NCI-H1417 treated with DMSO at 0.1 percent for 48 hours (cell line): ENCODE measurements at places on chromosomes 7 and 10.

GRCh38 chr10:28054228-28054860 lies 55.5 kb upstream of the ODAD2 start:
- no peak for DNase-seq

DNA sequence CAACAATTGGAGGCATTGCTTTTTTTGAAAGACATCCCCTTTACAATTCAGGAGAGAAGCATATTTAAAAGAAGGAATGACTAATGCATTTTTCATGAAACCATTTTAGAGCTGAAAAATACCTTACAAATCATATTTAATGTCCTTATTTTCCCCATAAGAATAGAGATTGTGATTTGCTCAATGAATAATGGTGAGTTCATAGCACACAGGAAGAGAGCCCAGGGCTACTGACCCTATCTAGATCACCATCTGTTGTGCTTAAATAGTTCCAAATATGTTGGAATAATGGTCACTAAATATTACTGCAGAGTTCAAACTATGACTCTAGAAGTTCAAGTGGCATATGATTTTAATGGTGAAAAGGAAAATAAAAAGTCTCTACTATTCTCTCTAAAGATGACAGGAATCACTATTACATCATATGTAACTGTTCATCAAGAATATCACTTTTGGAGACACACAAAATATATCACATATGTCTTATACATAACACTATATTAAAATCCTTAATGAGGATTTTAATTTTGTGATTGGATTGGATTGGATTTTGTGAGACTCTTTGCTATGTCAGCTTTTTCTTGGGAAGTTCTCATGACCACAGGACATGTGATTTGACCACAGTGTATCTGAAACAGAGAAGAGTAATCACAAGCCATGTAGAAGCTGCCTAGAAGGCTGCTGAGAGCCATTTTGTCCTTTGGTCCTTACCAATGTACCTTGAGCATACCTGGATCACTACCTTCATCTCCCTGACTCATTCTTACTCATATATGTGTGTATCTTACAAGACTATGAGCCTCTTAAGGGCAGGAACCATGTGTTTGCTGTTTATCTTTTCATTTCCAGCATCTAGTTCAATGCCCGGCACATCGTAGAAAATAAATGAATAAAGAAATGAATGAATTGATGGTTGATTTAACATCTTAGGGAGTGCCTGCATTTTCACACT lies 26.4 kb downstream of the SLC16A9 start:
- DNase-seq = no peak

DNA sequence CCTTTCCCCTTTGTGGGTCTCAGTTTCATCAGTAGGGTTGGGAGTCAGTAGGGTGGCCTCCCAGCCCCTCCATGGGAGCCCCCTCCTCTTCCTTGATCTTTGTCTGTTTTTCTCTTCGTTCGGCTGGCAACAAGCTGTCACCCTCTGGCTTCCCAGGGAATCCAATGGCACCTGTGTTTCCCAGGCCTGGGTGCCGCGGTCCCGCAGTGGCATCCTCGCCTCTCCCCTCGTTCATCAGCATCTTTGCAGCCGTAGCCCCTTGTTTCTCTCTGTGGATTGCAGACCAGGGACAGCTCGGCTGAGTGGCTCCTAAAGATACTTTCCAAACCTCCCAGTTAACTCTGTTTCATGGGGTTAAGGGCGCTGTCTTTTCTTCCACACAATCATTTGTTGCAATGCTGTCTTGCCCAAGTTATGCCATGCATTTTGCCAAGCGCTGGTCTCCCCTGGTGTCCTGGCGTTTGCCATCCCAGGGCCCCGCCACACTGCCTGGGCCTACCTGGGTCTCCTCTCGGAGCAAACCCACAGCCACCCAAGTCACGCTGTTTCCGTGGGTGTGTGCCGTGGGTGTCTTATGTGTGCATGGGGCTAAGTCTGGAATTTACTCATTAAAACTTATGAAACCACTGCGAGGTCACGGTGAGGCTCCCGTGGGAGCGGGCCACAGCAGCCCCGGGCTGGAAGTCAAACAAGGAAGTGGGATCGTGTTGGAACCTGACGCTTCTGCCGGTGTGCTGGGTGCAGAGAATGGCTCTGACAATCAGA lies 189.4 kb upstream of the SHH start:
- DNase-seq = no peak

GRCh38 chr10:104617831-104618230 lies 23.3 kb upstream of the SORCS3 start:
- DNase-seq = no peak

DNA sequence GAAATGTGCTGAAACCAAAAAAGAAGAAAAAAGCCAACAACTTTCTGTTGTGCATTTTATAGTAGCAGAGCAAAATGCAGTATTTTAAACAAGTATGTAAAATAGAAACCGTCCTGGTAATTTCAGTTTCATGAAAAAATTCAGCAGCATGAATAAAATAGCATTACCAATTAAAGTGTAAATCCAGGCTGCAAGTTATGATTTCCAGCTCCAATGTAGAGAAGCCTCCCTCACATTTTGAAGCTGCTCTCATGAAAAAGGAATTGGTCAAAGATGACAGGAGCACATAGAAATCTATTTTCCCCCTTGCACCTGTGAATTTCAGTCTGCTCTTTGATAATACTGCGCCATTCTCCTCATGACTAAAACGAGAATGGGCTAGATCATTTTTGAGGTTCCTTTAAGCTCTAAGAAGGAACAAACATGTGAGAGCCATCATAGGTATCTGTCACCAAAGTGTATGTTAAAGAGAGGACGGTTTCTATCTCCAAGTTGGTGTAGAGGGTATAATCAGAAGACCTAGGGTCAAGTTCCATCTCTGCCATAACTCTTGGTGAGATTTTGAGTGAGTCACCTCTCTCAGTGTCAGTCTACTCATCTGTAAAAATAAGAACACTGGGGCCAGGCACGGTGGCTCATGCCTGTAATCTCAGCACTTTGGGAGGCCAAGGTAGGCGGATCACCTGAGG lies 107.5 kb downstream of the MTPAP start:
- DNase-seq = no peak

- DNase-seq = no peak
These were observed 207.0 kb downstream of the MLLT10 start for GRCh38 chr10:21740989-21741388.

- DNase-seq = peak; percentile 77
These were observed 68.4 kb downstream of the CDC123 start for GRCh38 chr10:12264204-12264940.

- no peak for DNase-seq
These were observed 77.9 kb upstream of the PLXNA4 start for GRCh38 chr7:132654150-132654549.

GRCh38 chr7:81676813-81677212 lies 93.0 kb downstream of the HGF start:
- DNase-seq = no peak

- DNase-seq = no peak
These were observed 56.3 kb downstream of the MTERF1 start for GRCh38 chr7:91824201-91824600.

GRCh38 chr10:18364987-18365775 lies 225.0 kb downstream of the CACNB2 start:
- DNase-seq = no peak

- DNase-seq = no peak
These were observed 15.3 kb upstream of the CACUL1 start for GRCh38 chr10:118769898-118770600.

DNA sequence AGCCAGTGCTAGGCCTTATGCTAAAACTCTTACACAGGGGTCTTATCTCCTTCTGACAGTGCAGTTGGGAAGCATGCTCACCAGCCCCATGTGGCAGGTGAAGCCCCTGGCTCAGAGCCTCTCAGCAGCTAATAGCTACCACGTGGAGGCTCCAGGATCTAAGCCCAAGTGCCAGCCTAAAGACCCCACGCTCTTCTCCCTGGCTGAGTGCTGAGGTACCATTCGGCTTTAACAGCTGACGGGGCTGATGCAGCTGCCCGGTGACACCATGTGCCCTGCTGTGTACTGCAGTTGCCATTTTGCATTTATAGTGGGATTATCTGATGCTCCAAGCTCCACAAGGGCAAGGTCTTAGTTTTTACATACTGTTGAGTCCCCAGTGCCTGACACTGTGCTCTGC lies 515.7 kb upstream of the GALNT17 start:
- no peak for DNase-seq

DNA sequence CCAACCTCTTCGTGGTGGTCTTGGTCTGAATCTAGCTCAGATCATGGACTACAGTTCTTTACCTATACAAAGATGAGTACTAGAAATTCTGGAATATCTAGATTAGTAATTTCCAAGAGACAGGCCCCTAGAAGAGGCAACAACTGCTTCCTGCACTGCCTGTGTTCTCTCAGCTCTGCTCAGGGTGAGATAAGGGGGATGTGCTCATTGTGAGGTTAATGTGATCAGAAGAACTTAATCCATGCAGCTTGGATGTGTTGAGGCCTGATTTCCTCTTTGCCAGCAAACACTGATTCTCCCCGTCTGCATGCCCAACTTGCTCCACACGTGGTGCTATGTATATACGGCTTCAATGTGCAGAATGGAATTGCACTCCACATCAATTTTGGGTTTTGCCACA lies 268.0 kb downstream of the PHTF2 start:
- DNase-seq = no peak
